ENCODE measurements at places on chromosomes 5 and 9. TPM values are rescaled to one million over a fixed set of nuclear protein-coding genes. Genes with fewer than 3 reads are reported as not detected.

DNA sequence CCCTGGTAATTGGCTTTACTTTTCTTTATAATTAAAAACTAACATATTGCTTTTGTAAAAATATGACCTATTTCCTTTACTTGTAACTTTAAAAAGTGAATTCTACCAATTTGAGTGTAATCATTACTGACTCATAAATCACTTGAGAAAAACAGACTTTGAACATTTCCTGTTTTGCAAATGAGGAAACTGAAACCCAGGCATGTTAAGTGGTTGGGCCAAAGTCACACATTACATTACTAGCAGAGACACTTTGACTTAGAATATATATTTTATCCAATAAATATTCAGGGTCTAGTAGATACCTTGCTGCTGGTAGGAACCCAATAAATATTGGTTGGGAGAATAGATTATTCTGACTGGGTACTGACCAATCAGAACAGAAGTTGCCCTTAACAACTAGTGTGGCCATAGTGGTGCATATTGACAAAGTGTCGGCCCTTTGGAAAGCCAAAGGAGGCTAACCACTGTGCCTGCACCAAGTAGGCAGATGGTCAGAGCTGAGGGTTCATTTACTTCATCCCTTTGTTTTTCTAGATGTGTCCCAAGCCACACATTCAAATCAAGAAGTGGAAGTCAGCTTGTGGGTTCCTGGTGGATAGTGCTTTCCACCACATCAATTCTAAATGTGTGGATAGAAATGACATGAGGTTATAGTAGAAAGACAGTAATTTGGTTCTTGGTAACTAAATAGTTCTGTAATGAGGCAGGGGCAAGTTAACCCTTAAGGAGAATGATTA is 365.1 kb upstream of the RIOK2 start:
- DNase-seq, result no peak

DNA sequence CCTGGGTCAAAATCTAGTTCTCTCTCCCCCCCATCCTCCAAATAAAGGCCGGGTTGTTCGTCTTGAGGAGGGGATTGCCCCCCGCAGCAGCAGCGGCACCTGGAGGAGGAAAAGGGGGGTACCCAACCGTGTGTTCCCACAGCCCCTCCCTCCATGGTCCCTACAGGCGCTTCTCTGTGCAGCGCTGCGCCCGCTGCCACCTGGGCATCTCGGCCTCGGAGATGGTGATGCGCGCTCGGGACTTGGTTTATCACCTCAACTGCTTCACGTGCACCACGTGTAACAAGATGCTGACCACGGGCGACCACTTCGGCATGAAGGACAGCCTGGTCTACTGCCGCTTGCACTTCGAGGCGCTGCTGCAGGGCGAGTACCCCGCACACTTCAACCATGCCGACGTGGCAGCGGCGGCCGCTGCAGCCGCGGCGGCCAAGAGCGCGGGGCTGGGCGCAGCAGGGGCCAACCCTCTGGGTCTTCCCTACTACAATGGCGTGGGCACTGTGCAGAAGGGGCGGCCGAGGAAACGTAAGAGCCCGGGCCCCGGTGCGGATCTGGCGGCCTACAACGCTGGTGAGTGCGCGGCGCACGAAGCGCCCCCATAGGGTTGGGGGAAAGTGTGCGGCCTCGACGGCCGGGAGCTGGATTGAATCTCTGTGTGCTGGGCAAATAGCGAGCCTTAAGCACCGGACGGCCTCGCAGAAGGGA is 3.5 kb downstream of the LHX2 start:
- DNase-seq, result no peak

DNA sequence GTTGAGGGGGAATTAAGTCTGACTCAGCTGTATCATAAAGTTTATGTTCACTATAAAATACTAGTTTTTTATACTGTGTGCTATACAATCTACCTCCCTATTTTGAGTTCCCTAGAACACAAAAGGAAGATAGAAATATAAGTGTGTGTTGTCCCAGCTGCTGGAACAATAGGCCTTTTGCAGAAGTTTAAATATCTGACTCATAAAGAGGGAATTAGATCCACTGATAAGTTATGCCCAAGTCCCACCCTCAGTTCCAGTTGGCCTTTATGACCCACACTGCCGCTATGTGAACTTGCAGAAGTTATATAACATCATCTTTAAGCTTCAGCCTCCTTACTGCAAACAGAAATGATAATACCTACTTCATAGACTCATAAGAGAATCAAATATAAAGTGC is 88.5 kb upstream of the DAB2 start:
- no peak for DNase-seq

GRCh38 chr5:143880178-143880577 is 68.2 kb downstream of the HMHB1 start:
- no peak for DNase-seq

GRCh38 chr9:92737216-92737606 is 27.4 kb downstream of the BICD2 start:
- no peak for DNase-seq

IFNA21 gene
- not detected for total RNA-seq

- no peak for DNase-seq
These were observed 82.7 kb downstream of the HSD17B3 start for GRCh38 chr9:96219026-96219899.

STPG3 gene
- not detected for total RNA-seq

All from Caki2 (cell line).